Fibroblast of the aortic adventitia (primary cell): ENCODE measurements at places on chromosomes 16 and 17.

DNA sequence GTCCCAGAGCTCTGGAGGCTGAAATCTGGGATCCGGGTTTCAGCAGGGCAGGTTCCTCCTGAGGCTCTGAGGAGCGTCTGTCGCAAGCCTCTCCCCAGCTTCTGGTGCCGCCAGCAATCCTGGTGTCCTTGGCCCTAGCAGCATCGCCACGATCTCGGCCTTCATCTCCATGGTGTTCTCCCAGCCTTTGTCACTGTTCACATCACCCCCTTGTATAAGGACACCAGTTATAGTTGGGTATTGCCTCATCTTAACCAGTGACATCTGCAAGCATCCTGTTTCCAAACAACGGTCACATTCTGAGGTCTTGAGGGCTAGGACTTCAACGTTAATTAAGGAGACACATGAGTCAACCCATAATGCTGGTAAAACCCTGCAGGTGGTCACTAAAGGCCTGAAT is 2.8 kb upstream of the PPP1R27 start:
- DNase-seq: no peak

GRCh38 chr17:73684183-73684582 is 39.9 kb upstream of the SDK2 start:
- no peak for DNase-seq

DNA sequence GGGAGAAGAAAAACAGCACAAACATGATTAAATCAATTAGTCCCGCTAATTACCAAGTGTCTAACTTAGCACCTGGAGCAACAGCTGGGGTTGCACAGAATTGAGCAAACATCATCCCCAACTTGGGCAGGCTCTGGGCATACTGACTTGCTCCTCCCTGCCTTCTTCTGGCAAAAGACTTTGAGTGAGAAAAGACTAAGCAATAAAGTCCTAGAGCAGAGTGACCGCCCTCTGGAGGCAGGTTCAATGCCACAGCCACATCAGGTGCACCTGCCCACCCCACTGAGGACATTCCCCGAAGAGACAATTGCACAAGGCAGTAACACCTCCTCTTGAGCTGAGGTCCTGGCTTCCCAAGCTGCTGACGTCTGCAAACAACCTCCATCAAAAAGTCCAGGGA is 358.3 kb downstream of the SOX9 start:
- no peak for DNase-seq

GRCh38 chr16:2089706-2090480 is 42.1 kb downstream of the TSC2 start:
- no peak for DNase-seq

DNA sequence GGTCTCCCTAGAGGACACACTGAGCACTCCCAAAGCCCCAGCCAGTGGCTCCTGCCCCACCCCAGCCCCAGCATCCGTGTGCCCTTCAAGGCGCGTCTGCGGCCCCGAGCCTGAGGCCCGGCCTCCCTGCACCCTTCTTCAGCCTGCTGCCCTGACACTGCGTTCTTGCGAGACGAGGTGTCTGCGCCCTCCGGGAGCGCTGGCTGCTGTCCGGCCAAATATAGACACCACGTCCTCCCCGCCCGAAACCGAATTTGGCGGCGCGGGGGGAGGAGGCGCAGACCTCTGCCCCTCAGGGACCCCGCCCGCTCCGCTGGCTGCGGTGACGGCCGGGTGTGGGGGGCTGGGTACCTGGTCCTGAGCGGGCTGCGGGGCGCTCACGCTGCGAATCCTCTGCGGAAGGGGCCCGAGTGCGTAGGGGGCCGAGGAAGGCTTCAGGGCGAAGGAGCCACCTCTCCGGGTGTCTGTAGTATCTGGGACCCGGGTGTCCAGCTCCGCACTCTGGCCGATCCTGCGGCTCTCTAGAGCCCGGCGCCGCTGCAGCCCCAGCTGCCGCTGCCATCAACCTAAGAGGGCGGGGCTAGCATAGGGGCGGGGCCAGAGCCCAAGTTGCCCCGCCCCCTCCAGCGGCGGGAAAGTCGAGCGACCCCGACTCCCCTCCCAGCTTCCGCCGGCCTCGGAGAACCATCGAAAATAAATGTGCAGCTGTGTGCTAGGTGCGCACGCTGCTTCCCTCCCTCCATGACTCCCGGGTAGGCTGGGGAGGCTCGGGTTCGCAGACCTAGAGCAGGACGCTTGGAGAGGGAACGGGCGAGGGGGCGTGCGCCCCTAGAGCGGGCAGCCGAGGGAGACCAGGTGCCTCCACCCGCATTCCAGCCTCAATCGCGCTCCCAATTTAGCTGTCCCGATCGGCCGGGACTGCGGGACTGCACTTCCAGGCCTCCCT is at the start of gene CORO6:
TSS of gene CORO6 (minus strand) at position 576 of the 946 bp plus-strand sequence. CDS start 1,491 bp downstream, outside the sequence.
- peak; percentile 37 for DNase-seq

- no peak for DNase-seq
Measured at GRCh38 chr16:72827866-72828265, 220.1 kb downstream of the ZFHX3 start.
